Cortex of kidney (tissue), 1 donor: ENCODE measurements at places on chromosomes 1 and 21.

- no peak for DNase-seq
Observed at GRCh38 chr21:42691901-42692559, 38.6 kb downstream of the PDE9A start.

DNA sequence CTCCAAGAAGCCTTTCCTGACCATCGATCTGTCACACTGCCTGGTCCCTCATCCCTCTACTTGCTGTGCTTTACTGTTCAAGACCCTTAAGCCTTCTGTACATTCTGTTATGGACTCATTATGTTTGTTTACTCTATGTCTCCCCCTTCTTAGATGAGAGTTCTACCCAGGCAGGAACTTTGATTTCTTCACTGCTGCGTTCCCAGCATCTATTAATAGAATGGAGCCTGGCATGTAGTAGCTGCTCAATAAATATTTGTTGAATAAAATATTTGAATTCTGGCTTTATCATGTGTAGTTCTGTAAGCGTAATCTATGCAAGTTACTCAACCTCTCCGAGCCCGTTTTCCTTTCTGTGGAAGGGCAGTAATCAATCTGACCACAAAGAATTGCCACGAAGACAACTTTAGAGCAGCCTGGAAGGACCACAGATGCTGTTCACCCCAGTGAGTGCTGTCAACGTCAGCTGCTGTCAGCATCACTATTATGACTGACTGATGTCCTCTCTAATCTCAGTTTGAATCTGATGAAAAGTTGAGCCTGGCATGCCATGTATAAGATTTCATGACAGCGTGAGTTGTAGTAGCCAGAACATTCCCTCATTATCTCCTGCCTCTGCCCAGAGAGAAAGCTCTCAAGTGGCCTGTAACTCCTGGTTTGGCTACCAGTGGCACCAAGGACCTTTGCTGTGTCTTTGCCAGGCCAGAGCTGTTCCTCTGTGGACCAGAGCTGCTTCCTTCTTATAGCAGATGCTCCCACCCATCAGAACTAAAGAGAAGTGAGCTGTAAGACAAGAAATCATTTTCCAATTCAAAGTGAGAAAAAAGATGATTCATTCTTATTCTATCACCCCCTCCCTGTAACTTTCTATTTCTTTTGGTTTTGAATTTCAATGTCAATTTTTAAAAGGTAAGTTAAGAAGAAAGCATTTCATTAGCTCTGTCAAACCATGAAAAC is 94.5 kb downstream of the PRDM2 start:
- no peak for DNase-seq

GRCh38 chr21:39381009-39381408 is 32.1 kb upstream of the HMGN1 start:
- no peak for DNase-seq

DNA sequence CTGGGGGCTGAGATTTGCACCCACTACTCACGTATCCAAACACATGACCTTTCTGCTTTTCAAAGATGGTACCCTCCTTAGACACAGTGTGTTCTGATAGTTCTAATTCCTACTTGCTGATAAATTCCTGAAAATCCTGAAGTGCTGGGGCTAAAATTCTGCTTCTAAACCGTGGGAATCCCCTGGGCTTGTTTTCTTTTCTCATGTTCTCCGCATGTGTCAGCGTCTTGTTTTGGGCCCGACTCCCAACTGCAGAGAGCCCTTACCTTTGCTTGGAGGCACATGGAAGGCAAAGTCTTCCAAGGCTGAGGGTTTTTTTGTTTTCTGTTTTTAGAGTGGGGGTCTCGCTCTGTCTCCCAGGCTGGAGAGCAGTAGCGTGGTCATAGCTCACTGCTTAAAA is 27.2 kb downstream of the PSMG1 start:
- no peak for DNase-seq

DNA sequence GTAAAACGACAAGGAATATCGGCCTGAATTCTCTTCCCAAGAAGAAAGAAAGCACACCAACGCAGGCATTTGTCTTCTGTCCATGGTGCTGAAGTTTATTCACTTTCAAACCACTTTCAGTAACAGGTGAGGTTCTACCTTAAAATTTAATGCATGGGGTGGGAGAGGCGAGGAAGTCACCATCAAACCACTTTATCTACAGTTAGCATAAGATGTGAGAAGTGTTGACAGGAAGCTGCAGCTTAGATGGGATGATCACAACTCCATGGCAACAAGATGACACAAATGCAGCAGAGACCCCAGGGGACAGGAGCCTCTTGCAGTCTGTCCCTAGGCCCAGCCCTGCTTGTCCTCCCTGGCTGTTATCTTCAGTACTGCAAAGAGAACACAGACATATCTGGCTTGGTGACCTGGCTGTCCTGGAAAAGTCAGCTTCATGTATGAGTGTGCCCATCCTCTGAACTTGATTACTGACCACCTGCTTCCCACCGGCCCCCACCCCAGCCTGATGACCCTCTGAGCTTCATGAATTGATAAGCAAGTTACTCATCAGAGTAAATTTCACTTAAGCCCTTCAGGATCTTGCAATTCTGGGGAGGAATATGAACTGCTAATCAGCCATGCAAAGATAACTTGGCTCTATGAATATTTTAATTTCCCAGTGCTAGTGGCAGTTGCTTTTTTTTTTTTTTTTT is 1.8 kb downstream of the NPPA start:
- DNase-seq = no peak

DNA sequence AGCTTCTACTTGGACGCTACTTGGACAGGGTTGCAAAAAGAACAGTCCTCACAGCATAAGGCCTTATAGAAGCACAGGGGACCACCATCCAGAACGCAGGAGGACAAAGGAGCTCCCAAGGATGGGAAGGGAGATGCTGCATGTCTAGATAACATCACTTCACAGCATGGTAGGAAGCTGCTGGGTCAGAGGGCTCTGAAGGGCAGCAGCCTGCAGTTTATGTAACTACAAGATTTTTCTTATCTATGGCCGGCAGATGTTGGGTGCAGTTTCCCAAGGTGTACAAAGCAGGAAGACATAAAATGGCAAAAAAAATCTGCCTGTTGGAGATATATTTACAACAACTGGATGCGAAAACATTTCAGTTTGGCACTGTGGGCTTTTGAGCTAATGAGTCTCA is 45.3 kb upstream of the SLC5A9 start:
- DNase-seq = no peak

DNA sequence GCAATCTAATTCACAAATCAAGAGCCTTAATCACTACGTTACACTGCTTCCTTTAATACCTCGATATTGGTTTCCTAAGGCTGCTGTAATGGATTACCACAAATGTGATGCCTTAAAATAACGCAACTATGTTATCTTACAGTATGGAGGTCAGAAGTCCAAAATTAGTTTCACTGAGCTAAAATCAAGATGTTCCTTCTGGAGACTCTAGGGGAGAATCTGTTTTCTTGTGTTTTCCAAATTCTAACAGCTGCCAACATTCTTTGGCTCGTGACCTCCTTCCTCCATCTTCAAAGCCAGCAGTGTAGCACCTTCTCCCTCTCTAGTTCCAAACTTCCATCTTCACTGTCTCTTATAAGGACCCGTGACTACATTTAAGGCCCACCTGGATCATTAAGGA is 335.0 kb upstream of the NFIA start:
- no peak for DNase-seq

DNA sequence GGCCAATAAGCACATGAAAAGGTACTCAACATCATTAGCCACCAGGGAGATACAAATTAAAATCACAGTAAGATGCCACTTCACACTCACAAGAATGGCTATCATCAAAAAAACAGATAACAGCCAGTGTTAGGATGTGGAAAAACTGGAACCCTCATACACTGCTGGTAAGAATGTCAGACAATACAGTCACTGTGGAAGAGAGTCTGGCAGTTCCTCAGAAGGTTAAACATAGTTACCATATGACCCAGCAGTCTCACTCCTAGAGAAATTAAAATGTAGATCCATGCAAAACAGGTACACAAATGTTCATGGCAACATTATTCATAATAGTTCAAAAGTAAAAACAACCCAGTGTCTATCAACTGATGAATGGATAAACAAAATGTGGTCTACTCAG is 33.3 kb downstream of the LDLRAD1 start:
- no peak for DNase-seq

GRCh38 chr1:200774735-200775444 is 36.2 kb downstream of the CAMSAP2 start:
- no peak for DNase-seq

DNA sequence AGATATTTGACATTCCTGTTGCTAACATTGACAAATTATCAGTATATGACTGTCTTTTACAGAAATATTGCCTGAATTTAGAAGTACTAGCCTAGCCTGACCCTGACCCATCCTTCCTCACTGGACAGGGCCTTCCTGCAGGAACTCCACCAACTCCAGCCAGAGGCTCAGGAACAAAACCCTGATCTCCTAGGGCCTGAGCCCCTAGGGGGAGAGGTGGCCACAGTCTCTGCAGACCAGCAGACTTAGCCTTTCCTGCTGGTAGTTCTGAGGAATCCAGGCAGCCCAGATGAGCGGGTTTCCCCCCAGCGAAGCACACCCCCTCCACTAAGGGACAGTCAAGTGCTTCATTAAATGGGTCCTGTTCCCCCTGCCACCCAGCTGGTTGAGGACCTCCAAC is 44.3 kb upstream of the LRIF1 start:
- no peak for DNase-seq

DNA sequence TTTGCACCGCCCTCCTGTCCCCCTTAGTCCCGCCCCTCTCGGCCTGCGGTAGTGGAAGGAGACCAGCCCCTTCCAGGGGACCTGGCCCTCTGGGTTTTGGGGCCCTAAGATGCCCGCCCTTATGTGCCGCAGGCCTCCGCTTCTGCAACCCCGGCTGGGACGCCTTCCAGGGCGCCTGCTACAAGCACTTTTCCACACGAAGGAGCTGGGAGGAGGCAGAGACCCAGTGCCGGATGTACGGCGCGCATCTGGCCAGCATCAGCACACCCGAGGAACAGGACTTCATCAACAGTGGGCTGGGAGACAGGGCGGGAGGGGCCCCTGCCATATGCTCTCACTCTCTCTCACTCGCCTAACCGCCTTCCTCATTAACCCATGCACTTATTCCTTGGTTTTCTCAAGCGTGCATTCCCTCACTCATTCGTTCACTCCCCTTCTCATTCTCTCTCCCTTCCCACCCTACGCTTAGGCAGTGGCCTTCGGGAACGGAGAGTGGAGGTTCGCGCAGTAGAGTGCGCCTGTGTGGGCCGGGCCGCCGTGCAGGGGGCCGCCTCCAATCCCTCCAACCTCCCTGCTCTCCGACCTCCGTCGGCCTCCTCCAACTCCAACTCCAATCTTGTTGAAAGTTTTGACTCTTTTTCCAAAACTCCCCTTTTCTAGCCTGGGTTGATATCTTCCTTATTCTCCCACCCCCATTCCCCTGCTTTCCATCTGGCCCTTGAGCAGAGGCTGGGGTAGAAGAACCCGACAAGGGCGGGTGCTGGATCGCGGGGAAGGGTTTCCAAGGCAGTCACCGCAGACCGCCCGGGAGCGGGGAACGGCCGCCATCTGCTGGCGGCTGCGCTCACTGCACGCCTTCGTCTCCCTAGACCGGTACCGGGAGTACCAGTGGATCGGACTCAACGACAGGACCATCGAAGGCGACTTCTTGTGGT is 15.2 kb downstream of the BCAN start:
- DNase-seq = no peak

- DNase-seq = no peak
Observed at GRCh38 chr1:206050655-206051235, 2.2 kb upstream of the RHEX start.

GRCh38 chr21:34042735-34043134 is 30.6 kb upstream of the MRPS6 start:
- no peak for DNase-seq

- DNase-seq = no peak
Observed at GRCh38 chr1:220595179-220595578, 67.2 kb downstream of the MARK1 start.

- no peak for DNase-seq
Observed at GRCh38 chr1:68143633-68144032, 88.7 kb downstream of the WLS start.

GRCh38 chr1:233433436-233434210 is 106.1 kb downstream of the MAP3K21 start:
- DNase-seq = no peak
